CD4-positive, alpha-beta T cell treated with Interleukin-21 for 1 hour (primary cell): ENCODE measurements at places on chromosomes 4 and X.

GRCh38 chr4:159483110-159483781, 380.4 kb downstream of the RAPGEF2 start:
- DNase-seq = no peak

- no peak for DNase-seq
Observed at GRCh38 chr4:133474501-133474900, 325.4 kb downstream of the PCDH10 start.

GRCh38 chrX:150933945-150934350, 35.5 kb upstream of the CD99L2 start:
- DNase-seq = no peak

DNA sequence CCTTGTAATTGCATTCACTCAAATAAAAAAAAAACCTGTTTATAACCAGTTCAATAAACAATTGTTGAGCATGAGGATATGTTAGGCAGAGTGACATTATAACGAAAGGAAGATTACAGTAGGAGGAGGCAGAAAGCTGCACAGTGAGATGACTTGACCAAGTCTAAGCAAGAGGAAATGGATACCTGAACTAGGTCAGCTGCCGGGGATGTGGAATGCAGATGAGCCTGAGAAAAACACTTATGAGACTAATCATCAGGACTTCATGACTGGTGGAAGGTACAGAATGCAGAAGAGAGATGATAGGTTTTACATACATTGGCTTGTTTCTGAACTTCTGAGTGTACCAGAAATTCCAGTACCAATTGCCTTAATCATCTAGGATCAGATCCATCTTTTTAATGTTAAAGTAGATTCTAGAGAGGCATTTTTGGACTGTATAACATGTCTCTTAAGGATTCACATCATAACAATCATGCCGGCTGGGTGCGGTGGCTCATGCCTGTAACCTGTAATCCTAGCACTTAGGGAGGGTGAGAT, 208.1 kb upstream of the PPP3CA start:
- no peak for DNase-seq

- DNase-seq = no peak
Observed at GRCh38 chr4:8602686-8603430, 10.3 kb downstream of the CPZ start.

DNA sequence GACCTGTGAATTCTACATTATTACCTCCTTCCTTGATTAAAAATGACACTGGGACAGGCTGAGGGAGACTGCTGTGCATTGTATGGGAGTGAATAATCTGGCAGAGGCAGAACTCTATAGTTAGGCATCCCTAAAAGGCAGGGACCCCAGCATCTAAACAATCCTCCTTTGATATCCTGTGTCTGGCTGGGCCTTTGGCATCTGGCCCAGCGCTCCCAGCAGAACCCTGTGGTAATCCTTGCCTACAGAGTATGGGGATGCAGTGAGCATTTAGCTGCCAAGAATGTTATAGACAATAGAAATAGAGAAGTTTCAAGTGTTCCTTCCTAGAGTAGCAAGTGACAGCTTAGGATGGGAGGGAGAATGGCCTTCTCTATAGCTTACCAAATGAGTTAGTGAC, 38.5 kb downstream of the ZCCHC12 start:
- DNase-seq = no peak

GRCh38 chrX:1502241-1502640, 34.7 kb downstream of the P2RY8 start:
- no peak for DNase-seq

DNA sequence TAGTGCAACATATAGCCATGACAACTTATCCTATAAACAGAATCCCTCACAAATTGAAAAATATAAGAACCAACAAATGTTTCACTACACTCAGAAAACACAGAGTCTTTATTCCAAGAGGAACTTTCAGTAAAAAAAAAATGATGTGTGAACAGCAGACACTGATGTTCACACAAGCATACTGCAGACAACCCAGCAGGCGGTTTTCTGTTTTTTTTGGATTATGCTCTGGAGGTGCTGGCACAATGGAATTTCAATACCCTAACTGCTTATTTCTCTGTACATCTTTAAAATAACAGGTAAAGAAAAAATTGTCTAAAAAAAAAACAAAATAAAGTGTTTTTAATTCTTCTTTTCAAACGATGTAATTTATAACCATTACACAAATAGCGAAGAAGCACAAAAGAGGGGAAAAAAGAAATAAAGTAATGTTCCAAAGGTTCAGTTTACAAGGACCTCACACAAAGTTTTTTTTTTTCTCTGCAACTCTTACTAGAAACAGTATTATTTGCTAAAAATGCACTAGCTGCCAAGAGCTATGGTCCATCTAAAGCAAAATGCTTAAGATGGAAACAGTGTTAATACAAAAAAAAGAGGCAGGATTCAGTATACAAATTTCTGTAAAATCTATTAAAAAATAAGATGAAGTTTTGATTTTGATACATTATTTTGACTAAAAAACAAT, 55.3 kb downstream of the ANAPC10 start:
- DNase-seq = no peak

DNA sequence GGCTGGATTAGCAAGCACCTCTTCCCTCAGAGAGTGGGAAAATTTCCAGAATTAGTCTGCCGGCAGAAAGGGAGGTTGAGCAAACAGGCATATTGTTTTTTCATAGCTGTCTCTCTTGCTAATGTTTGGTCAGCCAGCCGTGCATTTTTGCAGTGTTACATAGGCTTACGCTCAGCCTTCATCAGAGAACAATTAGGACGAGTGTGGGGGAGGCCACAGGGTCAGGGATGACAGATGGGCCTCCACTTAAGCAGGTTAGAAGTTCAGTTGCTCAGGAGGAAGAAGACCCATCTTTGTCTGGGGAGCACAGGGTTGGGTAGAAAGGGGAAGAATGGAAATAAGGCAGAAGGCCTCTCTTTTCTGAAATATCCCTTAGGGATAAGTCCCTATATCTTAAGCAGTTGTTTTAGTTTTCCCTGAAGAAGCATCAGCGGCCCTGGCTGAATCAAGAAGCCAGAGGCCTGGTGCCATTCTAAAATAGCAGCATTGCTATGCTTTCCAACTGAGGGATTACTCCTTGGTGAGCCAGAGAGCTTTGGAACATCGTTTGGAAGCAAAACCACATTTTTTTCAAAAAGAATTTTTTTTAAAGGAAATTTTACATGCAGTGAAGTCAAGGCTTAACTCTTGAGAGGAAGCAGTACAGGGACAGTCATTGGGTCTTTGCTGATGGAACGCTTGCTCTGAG, 118.8 kb downstream of the SMIM20 start:
- DNase-seq = no peak

- no peak for DNase-seq
Observed at GRCh38 chr4:39976945-39977488, 694 bp downstream of the PDS5A start.

GRCh38 chr4:47442980-47443379, 20.5 kb downstream of the COMMD8 start:
- DNase-seq = no peak
